Iris pigment epithelial cell (primary cell): ENCODE measurements at places on chromosomes 6 and 20.

- DNase-seq, result peak; percentile 34
Measured at GRCh38 chr6:52415917-52416628, 4.1 kb upstream of the EFHC1 start.

GRCh38 chr20:49569411-49570115, 1.6 kb upstream of the PTGIS start:
- no peak for DNase-seq

DNA sequence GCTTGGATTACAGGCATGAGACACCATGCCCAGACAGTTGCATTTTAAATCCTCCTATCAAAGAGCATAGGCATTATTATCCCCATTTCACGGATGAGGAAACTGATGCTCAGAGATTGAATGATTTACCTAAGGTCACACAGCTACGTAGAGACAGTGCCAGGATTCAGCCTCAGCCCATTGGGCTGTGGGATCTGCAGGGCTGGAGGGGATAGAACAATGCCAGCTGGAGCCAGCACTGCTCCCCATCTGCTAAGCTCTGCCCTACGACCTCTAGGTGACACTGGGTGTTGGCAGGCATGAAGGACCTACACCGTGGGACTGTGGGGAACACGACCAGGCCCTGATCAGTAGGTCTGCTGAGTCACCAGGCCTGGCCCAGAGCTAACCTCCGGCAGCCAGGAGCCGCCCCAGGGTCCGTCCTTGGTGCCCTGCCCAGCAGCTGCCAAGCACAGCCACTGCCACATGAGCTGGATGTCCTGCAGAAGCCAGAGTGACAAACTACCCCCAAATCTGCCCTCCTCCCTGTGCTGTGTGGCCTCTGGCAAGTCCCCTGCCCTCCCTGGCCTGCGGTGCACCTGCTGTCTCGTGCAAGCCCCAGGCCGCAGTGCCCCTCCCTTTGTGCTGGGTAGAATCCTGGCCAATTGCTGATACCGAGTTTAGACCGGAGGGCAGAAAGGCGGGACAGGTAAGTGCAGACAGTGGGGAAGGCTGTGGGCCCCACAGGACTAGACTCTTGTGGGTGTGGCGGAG, 47.6 kb upstream of the PTGIS start:
- DNase-seq, result no peak

- DNase-seq, result peak; percentile 73
Measured at GRCh38 chr6:20712011-20712410, 177.8 kb downstream of the CDKAL1 start.

DNA sequence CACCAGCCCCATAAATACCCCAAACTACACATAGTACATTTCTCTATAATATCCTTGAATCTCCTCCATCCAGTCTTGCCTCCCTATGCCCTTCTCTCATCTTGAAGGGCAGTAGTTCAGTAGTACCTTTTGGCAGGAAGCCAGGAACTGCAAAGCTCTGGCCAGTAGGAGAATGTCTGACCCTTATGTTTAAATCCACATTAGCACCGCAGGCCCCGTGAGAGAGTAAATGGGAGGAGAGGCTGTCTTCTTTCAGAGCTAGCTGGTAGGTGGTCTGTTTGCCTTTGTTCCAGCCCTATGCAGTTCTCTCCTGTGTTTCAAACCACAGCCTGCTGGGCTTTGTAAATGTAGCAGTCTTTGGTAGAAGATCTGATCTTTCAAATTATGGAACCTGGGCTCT, 690.7 kb downstream of the DOK5 start:
- no peak for DNase-seq

- DNase-seq, result no peak
Measured at GRCh38 chr6:15519681-15520080, 143.1 kb downstream of the DTNBP1 start.

DNA sequence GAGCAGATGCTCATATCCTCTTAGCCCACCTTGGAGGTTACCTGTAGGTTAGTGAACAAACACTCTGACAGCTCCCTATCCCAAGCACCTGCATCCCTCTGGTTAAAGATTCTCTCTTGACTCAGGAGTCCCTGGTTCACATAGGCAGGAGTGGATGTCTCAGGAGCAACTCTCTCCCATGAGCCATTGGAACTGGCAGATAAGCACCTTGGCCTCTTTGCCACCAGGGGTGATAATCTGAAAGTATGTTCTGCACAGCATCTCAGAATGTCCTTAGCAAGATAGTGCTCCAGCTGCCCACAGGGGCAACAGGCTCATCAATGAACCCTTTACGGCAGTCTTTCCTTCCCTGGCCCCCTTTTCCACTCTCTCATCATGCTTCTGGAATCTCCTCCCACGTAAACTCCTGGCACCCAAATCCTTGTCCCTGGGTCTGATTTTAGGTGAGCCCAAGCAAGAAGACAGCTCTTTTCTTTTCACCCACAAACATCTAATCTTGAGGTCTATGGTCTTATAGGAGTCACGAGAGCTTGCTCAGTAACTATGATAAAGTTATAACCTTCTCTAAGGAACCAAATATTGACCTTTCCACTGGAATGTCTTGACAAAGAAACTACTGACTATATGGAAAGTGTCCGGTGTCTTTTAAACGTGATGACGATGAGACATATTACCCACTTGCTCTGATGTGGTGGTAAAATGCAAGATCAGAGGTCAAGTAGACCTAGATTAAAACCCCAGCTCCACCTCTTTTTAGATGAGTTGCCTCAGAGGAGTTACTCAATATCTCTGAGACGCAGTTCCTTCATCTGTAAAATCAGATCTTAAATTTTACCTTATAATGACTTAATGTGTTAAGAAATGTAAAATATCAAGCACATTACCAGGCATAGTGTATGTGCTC, 39.8 kb upstream of the ISM1 start:
- no peak for DNase-seq

DNA sequence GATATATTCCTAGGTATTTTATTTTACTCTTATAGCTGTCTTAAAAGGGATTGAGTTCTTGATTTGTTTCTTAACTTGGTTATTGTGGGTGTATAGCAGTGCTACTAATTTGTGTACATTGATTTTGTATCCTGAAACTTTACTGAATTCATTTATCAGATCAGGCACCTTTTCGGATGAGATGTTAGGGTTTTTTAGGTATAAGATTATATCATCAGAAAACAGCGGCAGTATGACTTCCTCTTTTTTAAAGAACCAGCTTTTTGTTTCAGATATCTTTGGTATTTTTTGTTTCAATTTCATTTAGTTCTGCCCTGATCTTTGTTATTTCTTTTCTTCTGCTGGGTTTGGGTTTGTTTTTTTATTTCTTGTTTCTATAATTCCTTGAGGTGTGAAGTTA, 382.4 kb upstream of the ADGRB3 start:
- DNase-seq, result no peak

GRCh38 chr20:17504066-17504897, 26.9 kb downstream of the BFSP1 start:
- no peak for DNase-seq

GRCh38 chr20:57280221-57280620, 13.8 kb upstream of the BMP7 start:
- no peak for DNase-seq

DNA sequence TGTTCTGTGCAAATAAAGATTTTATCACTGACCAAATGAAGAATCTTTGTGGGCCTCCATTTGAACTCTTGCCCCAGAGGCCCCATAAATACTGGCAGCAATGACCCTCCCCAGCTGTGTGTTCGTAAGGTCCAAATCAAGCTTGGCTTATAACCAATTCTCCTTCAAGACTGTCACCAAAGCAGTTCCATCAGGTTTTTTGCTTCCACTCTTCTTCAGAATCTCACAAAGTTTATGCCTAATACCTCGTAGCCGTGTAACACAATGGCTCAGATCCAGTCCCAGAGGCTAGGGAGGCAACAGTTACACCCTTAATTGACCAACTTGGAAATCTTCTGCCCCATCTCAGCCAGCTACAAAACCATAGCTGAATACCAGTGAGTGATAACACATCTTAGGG, 120.5 kb downstream of the HIVEP2 start:
- DNase-seq, result no peak

DNA sequence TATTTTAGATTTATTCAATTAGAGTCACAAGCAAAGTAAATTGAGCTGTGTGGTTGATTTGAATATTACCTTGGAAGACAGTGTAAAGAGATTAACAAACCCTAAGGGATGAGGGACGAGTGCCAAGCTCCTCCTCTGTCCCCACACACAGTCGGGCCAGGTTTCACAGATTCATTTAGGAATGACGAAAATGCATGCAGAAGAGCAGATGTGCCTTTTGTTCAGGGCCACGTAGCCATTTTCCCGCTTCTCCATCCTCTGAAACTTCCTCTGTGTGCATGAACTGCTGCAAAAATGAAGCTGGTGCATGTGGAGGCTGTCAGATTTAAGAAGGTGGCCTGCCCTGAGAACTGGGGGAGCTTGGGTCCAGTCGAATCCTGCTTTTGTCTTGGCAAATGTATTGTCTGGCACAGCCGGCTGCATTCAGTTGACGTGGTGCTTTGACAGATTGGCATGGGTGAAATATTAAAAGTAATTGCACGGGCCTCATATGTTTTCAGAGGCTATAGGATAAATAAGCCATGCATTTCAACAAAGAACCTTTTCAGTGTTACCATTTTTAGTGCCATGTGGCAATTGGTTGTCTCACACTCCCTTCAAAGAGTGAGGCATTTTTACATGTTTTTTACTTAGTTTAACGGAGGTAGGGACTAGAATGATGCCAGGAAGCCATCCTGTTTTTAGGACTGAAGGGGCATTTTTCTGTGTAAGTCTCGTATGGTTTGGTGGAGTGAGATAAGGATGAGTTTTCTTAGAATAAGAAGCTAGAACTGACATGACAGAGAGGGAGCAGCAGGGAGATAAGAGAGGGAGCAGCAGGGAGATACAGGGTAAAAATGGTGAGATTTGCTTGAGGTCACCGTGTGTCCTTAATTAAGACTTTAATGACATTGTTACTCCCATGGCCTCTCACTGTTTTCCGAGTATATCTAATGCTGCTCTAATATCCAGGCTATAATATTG, 361.1 kb downstream of the NRN1 start:
- no peak for DNase-seq

GRCh38 chr6:154509421-154510143, 903 bp downstream of the CNKSR3 start:
- peak; percentile 33 for DNase-seq

GRCh38 chr6:140178520-140178919, 804.1 kb upstream of the CITED2 start:
- peak; percentile 63 for DNase-seq

DNA sequence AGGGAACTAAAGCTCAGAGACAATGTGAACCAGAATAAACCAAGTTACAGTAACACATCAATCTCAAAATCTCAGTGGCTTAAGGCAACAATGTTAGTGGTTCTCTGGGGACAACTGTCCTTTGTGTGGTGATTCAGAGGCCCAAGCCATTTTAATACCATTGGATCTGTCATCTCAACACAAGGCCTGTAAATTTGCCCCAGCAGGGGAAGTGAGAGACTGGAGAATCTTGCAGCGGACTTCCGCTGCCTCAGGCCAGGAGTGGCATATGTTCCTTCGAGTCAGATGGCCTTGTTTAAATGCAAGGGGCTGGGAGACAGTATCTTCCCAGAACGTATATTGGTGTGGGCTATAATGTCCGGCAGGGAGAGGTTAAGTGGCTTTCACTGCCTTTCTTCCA, 126.0 kb downstream of the CD83 start:
- no peak for DNase-seq

- no peak for DNase-seq
Measured at GRCh38 chr20:31440012-31440659, at the start of gene DEFB123. DEFB123 (plus strand) TSS chr20:31440632; CDS start chr20:31440699, 67 bp downstream.
